ENCODE measurements at places on chromosomes 2 and 18. TPM values are rescaled to one million over a fixed set of nuclear protein-coding genes. Genes with fewer than 3 reads are reported as not detected.

- no peak for DNase-seq
These were observed 13.3 kb upstream of the EHBP1 start for GRCh38 chr2:62692225-62692624.

Gene UNC80
- 12.3 TPM for total RNA-seq

Gene RSAD2
- 6.9 TPM for total RNA-seq

DNA sequence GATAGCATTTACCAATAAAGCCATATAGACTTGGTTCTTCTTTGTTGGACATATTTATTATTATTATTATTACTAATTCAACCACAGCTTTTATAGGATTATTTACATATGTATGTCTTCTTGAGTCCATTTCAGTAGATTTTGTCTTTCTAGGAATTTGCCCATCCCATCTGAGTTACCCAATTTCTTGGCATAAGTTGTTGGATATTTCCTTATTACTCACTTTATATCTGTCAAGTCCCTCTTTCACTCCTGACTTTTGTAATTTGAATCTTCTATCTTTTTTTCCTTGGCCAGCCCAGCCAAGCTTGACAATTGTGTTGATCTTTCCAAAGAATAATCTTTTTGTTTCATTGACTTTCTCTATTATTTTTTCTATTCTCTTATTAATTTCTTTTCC, 543.7 kb downstream of the SUCLG1 start:
- no peak for DNase-seq

GRCh38 chr2:66560683-66561082, 125.8 kb downstream of the MEIS1 start:
- no peak for DNase-seq

DNA sequence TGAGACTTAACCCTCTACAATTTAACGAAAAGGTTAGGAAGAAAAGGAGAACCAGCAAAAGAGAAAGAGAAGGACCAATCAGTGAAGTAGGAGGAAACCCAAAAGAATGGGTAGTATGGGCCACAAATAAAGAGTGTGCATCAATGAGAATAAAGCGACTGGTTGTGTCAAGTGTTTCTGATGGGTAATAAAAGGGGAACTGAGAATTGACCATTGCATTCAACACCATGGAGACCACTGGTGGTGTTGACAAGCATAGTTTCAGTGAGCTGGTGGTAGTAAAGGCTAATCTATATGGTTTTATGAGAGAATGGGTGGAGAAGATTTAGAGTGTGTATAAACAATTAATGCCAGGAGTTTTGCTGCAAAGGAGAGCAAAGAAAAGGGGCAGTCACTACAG, 75.4 kb downstream of the CSRNP3 start:
- no peak for DNase-seq

Gene SFT2D3
- 11.7 TPM for total RNA-seq

DNA sequence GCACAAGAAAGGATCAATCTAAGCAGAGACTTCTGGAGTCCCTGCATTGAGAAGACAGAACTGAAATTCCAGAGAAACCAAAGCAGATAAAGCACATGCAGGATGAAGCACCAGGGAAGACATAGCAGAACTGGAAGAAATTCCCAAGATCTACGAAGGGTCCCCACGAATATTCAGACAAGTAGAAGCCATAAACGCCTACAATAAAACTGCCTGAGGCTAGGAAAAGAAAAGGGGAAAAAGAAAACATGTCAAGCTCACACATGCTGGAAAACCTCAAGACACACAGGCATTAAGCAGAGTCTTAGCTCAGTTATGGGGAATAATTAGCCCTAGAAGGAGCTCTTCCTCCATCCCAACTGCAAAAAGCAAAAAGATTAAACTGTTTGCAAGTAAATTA, 171.2 kb downstream of the NBAS start:
- DNase-seq = no peak

Gene POU3F3
- total RNA-seq = 274 TPM

DNA sequence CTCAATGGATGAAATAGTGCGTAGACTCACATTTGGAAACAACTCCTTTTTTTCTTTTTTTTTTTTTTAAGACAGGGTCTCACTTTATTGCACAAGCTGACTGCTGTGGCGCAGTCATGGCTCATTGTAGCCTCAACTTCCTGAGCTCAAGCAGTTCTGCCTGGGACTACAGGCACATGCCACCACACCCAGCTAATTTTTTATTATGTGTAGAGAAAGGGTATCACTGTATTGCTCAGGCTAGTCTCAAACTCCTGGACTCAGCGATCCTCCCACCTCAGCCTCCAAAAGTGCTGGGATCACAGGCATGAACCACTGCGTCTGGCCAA, 17.4 kb downstream of the HAT1 start:
- no peak for DNase-seq

Gene IL18RAP
- 0.16 TPM for total RNA-seq

DNA sequence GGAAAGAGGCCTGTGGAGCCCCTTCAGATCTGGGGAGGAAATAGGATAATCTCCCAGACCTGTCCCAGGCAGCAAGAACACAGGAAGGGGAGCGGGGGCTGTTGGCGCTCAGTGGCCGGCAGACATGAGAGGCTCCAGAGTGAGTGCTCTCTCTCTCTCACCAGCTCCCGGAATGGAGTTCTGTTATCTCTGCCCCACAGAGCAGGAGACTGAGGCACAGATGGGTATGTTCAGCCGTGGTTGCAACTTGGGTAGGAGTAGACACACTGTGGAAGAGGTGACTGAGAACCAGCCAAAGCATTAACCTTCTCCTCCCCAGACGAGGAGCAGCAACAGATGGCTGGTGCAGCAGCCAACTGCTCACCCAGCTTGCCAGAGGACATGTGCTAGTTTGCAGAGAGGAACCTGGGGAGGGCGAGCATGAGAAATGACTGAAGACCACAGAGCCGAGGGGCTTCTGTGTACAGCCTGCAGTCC, 82.0 kb downstream of the NRP2 start:
- DNase-seq = no peak

DNA sequence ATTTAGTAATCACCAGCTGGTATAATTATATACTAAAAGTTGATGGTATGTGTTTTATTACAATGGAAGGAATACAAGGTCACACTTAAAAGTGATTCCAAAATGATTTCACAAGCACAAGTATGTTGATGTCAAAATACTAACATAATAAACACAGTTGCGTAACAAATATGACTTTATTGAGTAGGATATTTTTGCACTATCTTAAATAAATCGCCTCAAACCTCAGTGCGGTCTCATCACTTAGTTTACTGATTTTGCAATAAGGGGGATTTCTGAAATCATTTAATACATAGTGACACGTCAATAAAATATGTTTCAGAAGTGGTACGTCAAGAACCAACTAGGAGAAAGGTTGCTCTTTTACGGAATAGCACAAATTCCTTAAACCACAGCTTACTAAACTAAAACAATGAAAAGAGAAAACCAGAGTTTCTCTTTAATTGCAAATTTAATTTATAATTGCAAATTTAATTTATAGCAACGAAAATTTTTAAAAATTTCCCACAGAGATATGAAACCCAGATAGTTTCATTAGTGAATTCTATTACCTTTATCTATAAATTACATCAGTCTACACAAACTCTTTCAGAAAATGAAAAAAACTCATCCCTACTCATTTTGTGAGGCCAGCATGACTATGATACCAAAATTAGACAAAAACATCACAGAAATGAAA, 304.0 kb upstream of the REG3G start:
- no peak for DNase-seq

- no peak for DNase-seq
These were observed 208.2 kb upstream of the EPHA4 start for GRCh38 chr2:221780281-221780688.

GRCh38 chr2:201262718-201263117, 2.4 kb downstream of the CASP8 start:
- DNase-seq = no peak

Gene KCNE4
- total RNA-seq = 3.7 TPM

GRCh38 chr2:203340791-203341487, 12.7 kb downstream of the ABI2 start:
- DNase-seq = no peak

DNA sequence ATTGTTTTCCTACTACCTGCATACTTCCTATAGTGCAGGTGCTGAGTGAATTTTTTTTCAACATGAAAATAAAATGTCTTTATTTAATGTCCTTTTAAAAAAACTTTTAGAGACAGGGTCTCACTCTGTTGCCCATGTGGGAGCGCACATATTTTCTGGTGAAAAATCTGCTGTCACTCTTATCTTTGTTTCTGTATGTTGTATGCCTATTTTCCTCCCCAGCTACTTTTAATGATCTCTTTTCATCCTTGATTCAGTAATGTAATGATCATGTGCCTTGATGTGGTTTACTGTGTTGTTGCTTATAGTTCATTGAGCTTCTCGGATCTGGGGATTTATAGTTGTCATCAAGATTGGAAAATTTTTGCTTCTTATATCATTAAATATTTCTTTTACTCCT, 117.3 kb downstream of the ARL6IP6 start:
- no peak for DNase-seq

- DNase-seq = no peak
These were observed 57.3 kb upstream of the KLF7 start for GRCh38 chr2:207223051-207223450.

Gene YES1
- total RNA-seq = 41.6 TPM

Gene OLA1
- total RNA-seq = 92.8 TPM

- no peak for DNase-seq
These were observed 151.6 kb upstream of the LRATD1 start for GRCh38 chr2:14480906-14481305.

GRCh38 chr2:184793176-184793575, 194.8 kb downstream of the ZNF804A start:
- DNase-seq = no peak

Gene UGT1A4
- not detected for total RNA-seq

- no peak for DNase-seq
These were observed 100.6 kb downstream of the DYM start for GRCh38 chr18:49359732-49360444.

GRCh38 chr2:241359481-241360045, 3.5 kb downstream of the FARP2 start:
- DNase-seq = no peak

Gene AGXT
- not detected for total RNA-seq

Gene SYT4
- 499 TPM for total RNA-seq

DNA sequence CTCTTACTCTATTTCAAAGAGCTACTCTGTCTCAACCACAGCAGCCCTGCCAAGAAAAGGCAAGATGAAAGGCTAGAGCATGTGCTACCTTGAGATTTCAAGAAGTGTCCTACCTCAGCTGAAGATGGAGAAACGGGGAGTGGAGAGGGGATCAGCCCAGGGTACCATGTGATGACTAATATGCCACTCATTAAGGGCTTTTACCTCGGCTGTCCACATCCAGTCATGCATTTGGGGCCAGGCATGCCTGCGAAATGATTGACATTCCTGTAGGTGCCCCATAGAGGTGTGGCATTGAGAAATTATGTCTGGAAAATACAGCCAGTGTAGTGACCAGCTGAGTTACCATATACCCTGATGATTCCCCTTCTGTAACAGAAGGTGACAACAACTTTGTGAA, 96.1 kb downstream of the NRP2 start:
- DNase-seq = no peak

- DNase-seq = no peak
These were observed 86.7 kb downstream of the PLB1 start for GRCh38 chr2:28582595-28582994.

Gene CAVIN2
- total RNA-seq = 6.6 TPM

DNA sequence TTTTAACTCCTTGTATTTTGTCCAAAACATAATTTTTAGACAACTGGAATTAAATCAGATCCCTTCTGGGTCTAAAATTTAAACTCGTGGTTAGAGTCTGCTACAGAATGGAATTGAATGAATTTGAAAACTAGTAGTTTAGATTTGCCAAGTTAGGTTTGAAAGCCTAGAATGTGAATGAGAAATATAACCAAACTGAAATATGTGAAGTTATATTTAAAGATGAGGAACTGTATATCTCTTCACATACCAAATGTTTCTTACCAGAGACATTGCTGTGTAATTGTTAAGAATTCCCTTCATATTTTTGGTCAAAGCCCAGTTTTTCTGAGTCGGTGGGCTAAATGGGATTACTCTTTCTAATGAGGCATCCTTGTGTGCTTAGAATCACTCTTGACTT, 74.2 kb downstream of the LPIN1 start:
- DNase-seq = no peak

GRCh38 chr2:39247512-39248043, 3.8 kb upstream of the CDKL4 start:
- DNase-seq = no peak

- no peak for DNase-seq
These were observed 142.0 kb upstream of the GAREM1 start for GRCh38 chr18:32612651-32613050.

Gene NTSR2
- 0.31 TPM for total RNA-seq

- no peak for DNase-seq
These were observed 91.7 kb downstream of the INHBB start for GRCh38 chr2:120437604-120438000.

GRCh38 chr18:78849458-78849857, 130.2 kb upstream of the SALL3 start:
- no peak for DNase-seq

DNA sequence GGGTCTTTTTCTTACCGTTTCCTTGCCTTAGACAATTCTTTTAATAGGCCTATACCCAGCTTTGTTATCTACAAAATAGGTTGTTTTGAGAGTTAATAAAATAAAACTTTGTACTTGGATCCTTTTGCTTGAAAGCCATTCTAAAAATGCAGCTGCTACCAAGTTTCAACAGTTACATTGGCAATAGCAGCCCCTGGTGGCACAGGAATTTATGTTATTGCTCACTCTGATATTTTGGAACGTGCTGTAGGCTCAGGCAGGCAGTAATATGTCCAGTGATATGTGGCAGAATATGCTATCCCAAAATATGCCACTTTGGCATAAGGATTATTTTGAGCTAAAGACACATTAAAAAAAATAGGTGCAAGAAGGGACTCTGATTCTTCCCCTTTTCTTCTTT, 6.7 kb upstream of the COMMD1 start:
- DNase-seq = no peak

Gene RESP18
- total RNA-seq = not detected

Gene KRTCAP3
- not detected for total RNA-seq

DNA sequence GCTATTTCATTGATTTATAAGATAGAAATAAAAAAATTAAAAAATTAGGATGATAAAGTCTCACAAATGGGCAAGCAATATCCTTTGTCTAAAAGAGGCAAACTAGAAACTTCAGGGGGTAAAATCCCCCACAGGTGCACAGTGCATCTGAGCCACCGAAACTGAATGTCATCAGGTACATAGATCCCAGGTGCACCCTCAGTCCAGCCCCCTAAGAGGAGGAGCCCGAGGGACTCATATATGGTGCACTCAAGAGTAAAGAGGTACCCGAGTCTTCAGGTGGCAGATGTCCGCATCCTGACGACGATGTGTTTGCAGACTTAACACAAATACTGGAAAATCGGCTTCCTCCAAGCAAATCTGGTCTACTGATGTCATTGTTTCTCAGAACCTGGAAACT, 11.3 kb downstream of the QPCT start:
- DNase-seq = no peak

DNA sequence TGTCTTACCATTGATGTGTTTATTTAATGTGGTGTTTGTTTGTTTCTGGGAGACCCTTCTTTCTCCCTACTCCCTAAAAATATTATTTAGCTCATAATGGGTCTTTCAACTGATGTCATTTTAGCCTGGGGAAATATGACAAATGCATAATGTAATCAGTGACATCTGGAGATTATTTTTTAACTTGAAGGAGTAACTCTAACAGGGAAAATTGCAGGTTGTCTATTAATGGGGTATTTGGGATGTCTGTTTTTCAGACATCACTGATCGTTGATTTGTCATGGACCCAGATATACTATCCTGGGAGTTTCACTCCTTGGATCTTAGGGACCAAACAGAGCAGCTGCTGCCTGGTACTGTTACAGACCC, 230.4 kb downstream of the LOXHD1 start:
- DNase-seq = no peak

GRCh38 chr18:12027046-12027445, 45.7 kb downstream of the IMPA2 start:
- DNase-seq = no peak

Gene ARHGAP15
- total RNA-seq = 14.2 TPM

GRCh38 chr2:174020926-174021662, 55.9 kb upstream of the SP3 start:
- DNase-seq = no peak
